ENCODE measurements at places on chromosomes 16 and 17.

GRCh38 chr16:12186774-12187335, 210.3 kb downstream of the SNX29 start:
- peak; percentile 92 for DNase-seq

- no peak for DNase-seq
Observed at GRCh38 chr17:78323826-78324390, 36.0 kb downstream of the SOCS3 start.

DNA sequence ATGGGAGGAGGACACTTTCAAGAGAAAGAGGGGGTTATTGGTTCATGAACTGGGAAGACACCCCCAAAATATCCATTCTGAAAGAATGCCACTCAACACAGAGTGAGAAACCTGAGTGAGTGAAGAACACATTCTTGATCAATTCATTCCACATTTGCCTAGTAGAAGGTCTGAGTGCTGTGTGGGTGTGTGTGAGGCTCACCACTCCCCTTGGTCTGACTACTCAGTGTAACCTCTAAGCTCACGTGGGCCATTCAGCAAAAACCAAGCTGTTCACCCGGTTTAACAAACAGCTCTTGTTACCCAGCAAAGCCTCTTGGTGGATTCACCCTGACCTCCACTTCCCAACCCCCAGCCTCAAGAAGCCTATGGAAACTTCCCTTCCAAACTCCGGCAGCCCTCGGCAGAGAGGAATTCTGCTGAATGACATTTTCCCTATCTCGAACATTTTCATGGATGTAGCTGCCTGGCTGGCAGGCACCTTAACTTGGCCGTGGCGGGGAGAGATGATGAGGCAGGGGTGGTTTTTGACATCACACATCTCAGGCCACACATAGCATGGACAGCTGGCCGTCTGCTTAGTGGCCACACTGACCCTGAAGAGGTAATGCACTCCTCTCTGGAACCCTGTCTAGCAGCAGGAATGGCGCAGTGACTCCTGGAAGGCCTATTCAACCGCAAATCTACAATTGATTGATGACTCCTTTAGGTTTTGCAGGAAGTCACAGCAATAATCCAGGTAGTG, 11.6 kb downstream of the ST6GALNAC1 start:
- no peak for DNase-seq

DNA sequence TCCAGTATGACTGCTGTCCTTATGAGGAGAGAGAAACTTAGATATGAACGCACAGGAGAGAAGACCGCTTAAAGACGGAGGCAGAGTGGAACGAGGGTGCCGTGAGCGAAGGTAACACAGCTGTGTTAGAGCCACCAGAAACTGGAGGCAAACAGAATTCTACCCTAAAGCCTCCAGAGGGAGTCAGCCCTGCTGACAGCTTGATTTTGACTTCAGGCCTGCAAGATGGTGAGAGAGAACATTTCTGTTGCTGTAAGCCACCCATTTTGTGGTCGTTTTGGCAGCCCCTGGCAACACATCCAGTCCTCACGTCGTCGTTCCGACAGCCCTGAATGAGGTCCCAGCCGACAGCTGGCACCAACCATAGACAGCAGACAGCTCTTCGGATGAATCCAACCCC, 2.8 kb upstream of the SPATA2L start:
- no peak for DNase-seq

DNA sequence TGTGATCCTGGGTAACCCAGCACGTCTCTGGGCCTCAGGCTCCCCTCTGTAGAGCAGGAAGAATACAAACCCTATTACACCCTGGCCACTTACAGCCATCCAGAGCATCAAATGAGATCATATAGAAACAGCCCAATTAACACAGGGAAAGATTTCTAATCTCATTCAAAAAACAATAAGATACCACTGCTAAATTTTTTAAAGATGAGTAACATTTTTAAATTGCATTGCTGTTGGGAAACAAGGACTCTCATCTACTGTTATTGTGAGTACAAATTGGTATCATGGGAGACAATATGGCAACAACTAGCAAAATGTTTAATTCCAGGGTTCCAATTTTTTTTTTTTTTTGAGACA, 41.1 kb downstream of the SRL start:
- no peak for DNase-seq

DNA sequence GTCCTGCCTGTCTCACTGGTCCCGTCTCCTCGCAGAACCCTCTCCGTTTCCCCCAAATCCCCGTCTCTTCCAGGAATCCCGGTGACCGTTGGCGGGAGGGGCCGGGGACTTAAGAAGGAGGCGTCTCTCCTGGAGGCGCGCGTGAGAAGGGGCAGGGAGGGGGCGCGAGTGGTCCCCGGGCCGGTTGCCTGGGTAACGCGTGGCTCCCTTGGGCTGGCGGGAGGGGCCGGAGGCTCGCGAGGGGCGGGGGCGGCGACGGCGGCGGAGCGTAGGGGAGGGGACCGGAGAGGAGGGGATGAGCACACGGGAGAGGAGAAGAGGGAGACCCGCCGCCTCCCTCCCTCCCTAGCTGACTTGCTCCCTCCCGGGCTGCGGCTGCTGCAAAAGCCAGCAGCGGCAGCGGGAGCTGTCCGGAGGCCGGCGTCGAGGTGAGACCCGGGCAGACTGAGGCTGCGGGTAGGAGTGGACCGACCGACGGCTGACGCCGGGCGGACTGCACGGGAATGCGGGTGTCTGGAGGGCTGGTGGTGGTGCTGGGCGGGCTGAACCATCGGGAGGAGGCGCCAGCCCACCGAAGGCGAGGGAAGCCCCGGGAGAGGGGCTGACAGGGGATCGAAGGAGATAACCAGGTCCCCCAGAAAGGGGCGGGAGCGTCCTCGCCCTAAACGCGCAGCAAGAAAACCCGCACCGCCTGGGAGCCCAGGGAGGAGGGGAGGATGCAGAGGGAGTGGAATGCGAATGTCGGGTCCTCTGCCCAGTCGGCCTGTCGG, at the start of gene PRRT2:
TSS of gene PRRT2 (plus strand) at position 298 of the 770 bp plus-strand sequence. CDS start 862 bp downstream, outside the sequence.
- peak; percentile 72 for DNase-seq

- DNase-seq: no peak
Observed at GRCh38 chr17:37090941-37091340, 142.2 kb downstream of the AATF start.

Data from DMS53 (cell line).